Stimulated activated CD4-positive, alpha-beta T cell treated with anti-CD3 and anti-CD28 coated beads, TNF-alpha, amount 100 ng/mL, for 24 hours (primary cell): ENCODE measurements at places on chromosomes 13 and 19.

GRCh38 chr19:17831419-17831888 is 10.1 kb upstream of the INSL3 start:
- no peak for DNase-seq

- no peak for DNase-seq
These were observed 7.7 kb upstream of the FGF9 start for GRCh38 chr13:21663197-21663596.

GRCh38 chr13:43026262-43026661 is 2.9 kb downstream of the DNAJC15 start:
- DNase-seq = no peak

DNA sequence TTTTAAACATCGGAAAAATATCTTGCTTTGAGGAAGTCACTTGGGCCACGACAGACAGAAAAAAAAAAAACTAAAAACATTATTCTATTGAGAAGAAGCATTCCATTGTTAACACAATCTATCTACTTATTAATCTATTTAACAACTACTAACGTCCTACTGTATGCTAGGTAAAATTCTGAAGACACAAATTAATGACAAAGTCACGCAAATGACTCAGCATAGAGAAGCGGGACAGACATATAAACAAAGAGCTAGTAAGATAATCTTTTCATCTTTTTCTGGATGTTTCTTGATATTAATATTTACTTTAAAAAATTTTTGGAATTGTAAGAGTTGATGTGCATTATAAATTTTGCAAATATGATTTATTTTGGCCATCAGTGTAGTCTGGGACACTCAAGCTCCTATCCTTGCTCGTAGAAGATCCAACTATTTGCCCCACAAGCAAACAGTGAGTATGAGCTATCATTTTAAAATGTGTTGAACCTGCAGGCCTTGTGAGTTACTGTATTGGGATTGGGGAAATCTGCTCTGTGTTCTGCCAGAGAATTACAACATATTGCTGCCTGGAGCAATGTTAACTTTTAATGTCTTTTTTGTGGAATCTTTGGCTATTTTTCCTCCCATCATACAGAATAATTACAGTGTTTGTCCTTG is 109.1 kb downstream of the PCDH9 start:
- DNase-seq = no peak

DNA sequence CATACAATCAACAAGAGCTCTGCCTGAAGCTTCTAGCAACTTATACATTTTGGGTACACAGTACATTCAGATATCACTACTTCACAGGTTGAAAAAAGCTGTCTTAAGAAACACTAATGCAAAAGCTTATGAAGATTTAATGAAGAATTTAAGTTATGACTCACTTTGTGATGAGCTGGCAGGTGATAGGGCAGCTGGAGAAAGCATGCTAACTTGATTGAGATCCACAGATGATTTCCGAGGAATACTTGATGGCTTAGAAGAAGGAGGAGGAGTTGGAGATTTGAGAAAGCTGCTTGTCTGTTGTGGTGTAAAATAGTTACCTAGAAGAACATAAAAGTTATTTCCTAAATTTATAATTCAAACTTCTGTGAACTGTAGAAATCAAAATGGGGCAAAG is 23.3 kb downstream of the EXOSC8 start:
- no peak for DNase-seq

DNA sequence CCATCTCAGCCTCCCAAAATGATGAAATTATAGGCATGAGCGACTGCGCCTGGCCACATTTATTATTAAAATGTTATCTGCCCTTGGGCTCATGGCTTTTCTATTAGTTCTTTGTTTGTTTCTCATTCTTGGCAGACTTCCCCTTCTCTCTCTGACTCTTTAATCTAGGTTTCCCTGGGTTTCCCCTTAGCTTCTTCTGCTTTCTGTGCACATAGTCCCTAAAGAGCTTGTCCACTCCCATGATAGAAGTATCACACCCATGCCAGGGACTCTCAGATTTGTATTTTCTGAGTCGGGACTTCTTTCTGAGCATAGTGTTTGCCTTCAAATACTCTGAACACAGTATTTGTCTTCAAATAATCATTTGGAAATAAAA is 38.6 kb upstream of the ITM2B start:
- no peak for DNase-seq

- no peak for DNase-seq
These were observed 6.6 kb upstream of the DACH1 start for GRCh38 chr13:71873418-71874247.

- no peak for DNase-seq
These were observed 108.5 kb downstream of the STK24 start for GRCh38 chr13:98468361-98468760.

DNA sequence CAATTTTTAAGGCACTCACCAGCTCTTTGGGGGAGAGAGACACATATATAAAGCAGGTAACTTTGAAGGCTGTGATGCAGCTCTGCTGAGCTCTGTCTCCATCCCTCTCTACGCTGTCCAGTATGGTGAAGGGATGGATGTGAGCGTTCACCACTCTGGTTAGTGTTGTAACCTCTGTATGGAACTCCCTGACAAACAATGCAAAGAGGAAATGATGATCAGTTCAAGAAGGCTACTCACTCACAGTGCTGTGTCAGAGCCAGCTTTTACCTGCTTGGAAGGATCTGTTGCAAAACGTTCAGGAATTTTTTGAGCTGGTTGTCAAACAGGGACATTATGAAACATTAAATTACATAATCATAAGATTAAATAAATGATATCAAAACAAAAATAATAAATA is 90.8 kb upstream of the SLC10A2 start:
- no peak for DNase-seq

DNA sequence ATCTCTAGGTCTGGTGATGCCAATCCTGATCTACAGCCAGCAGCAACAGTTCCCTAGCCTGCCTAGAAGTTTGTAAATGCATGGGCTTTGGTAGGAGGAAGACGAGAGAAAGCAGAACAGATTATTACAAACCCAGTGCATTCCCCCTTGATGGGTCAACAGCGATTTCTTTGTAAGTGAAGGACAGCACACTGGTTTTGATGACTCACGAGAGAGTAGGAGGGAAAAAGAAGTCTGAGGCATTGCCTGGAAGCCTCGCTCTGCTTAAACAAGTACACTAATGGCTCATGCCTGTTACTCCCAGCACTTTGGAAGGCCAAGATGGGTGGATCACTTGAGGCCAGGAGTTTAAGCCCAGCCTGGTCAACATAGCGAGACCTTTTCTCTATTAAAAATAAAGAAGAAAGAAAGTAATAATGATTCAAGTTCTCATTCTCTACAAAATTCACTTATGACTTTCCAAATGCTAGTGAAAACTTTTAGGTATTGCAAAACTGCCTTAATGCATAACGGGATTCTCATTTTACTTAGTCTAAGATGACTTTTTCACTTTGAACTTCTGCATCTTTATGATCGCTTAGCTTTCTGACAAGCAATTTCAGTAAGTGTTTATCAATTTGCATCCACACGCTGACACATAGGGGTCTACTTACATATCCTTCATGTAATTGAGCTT is 47.7 kb upstream of the USPL1 start:
- no peak for DNase-seq

GRCh38 chr13:87498681-87499080 is 172.5 kb upstream of the SLITRK5 start:
- DNase-seq = no peak

GRCh38 chr19:34834472-34835061 is 61.6 kb upstream of the ZNF599 start:
- DNase-seq = no peak

DNA sequence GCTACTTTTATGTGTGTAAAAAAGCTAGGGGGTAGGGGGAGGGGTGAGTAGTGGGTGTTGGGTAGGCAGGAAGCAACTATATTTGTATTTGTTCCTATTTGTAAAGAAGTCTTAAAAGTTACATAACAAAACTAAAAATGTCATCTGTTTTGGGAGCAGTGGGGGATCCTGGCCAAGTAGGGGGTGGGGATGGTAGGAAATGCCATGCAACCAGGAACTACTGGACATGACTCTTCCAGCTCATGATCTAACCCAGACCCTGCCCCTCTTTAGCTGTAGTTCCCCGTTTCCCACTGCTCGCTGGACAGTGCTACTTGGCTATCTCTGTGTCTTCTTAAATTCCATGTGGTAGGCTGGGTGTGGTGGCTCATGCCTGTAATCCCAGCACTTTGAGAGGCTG is 3.2 kb downstream of the GTF3A start:
- DNase-seq = no peak

DNA sequence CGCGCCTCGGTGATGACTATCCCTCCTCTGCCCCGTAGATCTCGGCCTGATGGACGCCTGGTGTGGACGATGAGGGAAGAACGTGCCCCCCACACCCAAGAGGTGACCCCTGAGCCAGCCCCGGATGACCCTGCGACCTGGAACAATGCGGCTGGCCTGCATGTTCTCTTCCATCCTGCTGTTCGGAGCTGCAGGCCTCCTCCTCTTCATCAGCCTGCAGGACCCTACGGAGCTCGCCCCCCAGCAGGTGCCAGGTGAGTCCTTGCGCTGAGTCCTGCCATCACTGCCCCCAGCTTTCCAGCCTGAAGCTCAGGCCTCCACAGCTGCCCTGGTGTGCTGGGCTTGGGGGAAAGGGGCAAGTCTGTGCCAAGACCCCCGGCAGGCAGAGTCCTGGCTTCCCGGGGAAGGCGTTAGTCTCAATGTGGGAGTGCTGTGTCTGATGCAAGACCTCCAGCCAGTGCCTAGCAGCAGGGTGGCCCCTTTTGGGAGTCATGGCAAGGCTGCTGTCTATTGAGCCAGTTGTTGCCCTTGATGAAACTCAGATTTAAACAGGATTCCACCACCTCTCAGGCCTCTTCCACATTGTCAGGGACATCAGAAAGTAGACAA is 67.5 kb downstream of the CHST8 start:
- DNase-seq = no peak

DNA sequence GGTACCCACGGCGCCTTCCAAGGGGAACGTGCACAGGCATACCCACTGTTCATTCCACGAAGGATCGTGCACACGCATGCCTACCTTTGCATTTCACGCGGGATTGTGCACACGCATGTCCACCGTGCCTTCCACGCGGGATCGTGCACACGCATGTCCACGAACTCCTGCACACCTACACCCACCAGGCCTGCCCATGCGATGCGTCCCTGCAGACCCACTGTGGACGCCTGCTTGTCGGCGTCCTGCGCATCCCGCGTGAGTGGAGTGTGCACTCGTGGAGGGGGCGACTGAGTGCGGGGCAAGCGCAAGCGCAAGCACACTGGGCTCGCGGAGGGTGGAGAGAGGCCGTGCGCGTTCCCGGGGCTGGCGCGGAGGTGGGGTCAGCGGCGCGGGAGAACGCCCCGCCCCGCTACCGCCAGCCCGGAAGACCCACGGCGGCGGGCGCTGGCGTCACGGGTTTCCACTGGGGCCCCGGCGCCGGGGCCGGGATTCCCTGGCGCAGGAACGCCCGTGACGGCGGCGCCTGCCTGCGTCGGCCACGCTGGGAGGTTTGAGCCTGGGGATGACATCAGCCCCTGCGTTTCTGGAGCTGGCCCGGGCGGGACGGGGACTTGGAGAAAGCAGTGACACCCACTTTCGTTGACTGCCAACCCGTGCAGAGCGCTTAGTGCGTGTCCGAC is 18.7 kb downstream of the GADD45B start:
- peak; percentile 54 for DNase-seq
